ENCODE measurements at places on chromosomes 4 and X.
A peak's percentile ranks its signal among the peaks of the same experiment; 100 is the strongest.

DNA sequence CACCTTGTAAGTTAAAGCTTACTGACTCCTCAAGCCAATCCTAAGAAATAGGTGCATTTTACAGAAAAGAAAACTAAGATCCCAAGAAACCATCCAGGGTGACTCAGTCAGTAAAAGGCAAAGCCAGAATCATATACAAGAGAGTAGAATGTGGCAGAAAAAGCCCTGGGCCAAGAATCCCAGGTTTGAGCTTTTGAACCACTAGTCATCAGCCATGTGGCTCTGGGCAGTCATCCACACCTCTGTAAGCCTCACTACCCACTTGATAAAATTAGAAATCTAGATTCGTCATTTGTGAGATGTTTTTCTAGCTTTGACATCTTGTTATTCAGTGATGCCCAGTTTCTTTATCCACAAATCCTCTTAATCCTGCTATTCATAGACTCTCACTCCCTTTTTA, 122.2 kb upstream of the PDE5A start:
- DNase-seq, result no peak

DNA sequence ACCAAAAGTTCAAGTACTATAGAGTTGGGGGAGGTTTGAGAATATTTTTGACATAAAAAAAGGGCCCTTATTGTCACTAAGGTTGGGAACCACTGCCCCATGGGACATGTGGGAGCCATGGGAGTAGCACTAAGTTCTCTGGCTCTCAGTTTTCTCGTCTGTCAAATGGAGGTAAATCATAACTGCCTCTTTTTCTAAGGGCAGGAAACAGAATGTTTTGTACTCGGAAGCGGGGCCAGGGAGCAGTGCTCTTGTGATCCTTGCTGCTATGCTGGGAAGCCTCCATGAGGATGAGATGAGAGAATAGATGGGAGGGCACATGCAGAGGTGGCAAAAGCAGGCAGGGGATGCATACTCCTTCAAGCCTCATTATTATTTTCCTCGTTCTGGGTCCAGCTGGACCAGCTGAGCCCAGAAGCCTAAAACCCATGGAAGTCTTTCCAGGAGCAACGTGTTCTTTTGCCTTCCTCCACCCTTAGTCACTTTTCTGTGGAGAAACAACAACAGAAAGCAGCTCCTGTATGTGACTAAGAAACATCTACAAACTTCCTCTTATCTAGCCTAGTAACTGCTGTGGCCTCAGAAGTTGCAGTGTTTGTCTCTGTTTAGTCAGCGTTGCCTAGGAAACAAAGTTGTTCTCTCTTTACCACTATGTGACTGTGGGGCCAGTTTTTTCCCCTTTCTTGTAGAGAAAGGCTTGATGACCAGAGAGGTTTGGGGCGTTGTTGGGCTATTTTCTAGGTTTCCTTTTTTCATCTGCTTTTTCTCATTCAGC, 64.8 kb downstream of the TSC22D3 start:
- peak; percentile 93 for DNase-seq

GRCh38 chr4:3250956-3251690, 2.2 kb downstream of the MSANTD1 start:
- no peak for DNase-seq

DNA sequence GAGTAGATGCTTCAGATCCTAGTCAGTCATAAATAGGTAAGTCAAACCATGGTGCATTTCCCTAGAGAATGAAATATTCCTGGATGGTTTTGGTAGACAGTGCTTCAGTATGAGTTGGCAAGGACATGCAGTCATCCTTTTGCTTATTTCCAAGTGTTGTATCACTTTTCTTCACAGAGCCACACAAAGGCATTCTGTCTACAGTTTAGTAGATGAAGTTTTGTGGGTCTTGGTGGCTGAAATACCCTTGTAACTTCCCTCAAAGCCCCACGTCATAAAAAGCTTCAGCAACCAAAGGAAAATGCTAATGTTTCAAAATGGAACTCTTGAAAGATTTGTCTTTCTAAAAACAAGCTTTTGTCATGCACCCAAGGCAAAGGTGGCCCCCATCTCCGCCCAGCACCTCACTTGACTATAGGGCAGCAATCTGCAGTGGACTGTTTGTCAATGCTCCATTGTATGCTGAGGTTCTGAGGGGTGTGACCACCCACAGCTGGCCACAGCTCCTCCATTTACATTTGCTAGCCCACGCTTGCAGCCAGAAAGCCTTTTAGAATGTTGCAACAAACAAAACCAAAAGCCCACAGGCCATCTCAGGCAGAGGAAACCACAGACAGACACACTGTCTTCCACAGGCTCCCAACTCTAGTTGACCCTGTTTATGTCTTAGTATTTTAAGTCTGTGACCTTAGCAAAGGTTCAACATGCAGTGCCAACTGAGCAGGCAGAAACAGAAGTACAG, 87.1 kb upstream of the FAM9C start:
- DNase-seq, result peak; percentile 43

- DNase-seq, result no peak
Observed at GRCh38 chr4:119733431-119733830, 104.8 kb upstream of the PDE5A start.

- DNase-seq, result no peak
Observed at GRCh38 chrX:124328765-124329164, 3.7 kb upstream of the TEX13D start.

- DNase-seq, result no peak
Observed at GRCh38 chr4:7124689-7125442, 57.0 kb upstream of the GRPEL1 start.

GRCh38 chrX:103637604-103638338, 9.0 kb downstream of the TCEAL1 start:
- no peak for DNase-seq

- DNase-seq, result no peak
Observed at GRCh38 chr4:147913137-147913536, 181.2 kb downstream of the ARHGAP10 start.
